ENCODE measurements at places on chromosomes 6 and 20. TPM values are rescaled to one million over a fixed set of nuclear protein-coding genes. Genes with fewer than 3 reads are reported as not detected.

DNA sequence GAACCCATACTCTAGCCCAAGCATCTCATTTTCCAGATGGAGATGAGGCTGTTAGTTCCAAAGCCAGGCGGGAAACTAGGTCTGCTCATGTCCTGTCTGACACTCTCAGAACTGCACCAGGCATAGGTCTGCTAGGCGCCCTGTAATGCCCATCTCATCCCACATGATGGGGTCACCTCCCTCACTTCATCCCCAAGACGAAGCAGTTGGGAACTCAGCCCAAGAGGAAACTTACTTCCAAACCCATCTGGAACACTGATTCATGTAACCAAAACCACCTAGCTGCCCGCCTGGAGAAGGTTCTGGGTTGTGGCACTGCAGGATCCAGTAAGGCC, 119.4 kb upstream of the PRND start:
- no peak overlapping the region for H3K27ac ChIP-seq
- peaks cover 6% of the 10 kb centered on the region for H3K27me3 ChIP-seq
- H3K4me3 ChIP-seq, result no peak overlapping the region
- DNase-seq, result no peak
- H3K36me3 ChIP-seq, result no peaks in the 10 kb centered on the region

DNA sequence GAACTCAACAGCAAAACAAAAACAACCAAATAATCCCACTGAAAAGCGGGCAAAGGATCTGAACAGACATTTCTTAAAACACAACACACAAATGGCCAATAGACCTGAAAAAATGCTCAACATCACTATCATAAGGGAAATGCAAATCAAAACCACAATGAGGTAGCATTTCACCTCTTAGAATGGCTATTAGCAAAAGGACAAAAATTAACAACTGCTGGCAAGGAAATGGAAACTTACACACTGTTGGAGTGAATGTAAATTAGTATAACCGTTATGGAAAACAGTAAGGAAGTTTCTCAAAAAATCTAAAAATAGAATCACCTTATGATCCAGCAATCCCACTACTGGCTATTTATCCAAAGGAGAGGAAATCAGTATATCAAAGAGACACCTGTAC, 20.9 kb downstream of the FAM8A1 start:
- no peaks in the 10 kb centered on the region for H3K4me1 ChIP-seq
- DNase-seq, result no peak
- peaks cover 66% of the 10 kb centered on the region for H3K36me3 ChIP-seq
- H3K27me3 ChIP-seq, result no peaks in the 10 kb centered on the region
- no peak overlapping the region for H3K27ac ChIP-seq

GRCh38 chr20:15318682-15319081, 981.3 kb upstream of the FLRT3 start:
- no peak overlapping the region for H3K27ac ChIP-seq
- H3K4me1 ChIP-seq, result no peaks in the 10 kb centered on the region
- H3K27me3 ChIP-seq, result no peaks in the 10 kb centered on the region
- H3K36me3 ChIP-seq, result no peaks in the 10 kb centered on the region

GRCh38 chr20:53609491-53610445, 16.1 kb upstream of the ZNF217 start:
- peaks cover 5% of the 10 kb centered on the region for H3K27me3 ChIP-seq
- no peaks in the 10 kb centered on the region for H3K36me3 ChIP-seq
- H3K27ac ChIP-seq, result peak overlapping the region; percentile 52
- peak overlapping the region; percentile 14 for H3K4me3 ChIP-seq
- H3K4me1 ChIP-seq, result peaks cover 20% of the 10 kb centered on the region

- H3K36me3 ChIP-seq, result peaks cover 46% of the 10 kb centered on the region
- H3K4me3 ChIP-seq, result no peak overlapping the region
- no peaks in the 10 kb centered on the region for H3K27me3 ChIP-seq
Measured at GRCh38 chr6:13281686-13282085, 46.7 kb downstream of the TBC1D7 start.

- H3K27me3 ChIP-seq, result no peaks in the 10 kb centered on the region
- no peaks in the 10 kb centered on the region for H3K36me3 ChIP-seq
- H3K4me1 ChIP-seq, result peaks cover 8% of the 10 kb centered on the region
- DNase-seq, result no peak
- no peak overlapping the region for H3K4me3 ChIP-seq
- H3K27ac ChIP-seq, result no peak overlapping the region
Measured at GRCh38 chr6:111791415-111791814, 81.8 kb downstream of the FYN start.

DNA sequence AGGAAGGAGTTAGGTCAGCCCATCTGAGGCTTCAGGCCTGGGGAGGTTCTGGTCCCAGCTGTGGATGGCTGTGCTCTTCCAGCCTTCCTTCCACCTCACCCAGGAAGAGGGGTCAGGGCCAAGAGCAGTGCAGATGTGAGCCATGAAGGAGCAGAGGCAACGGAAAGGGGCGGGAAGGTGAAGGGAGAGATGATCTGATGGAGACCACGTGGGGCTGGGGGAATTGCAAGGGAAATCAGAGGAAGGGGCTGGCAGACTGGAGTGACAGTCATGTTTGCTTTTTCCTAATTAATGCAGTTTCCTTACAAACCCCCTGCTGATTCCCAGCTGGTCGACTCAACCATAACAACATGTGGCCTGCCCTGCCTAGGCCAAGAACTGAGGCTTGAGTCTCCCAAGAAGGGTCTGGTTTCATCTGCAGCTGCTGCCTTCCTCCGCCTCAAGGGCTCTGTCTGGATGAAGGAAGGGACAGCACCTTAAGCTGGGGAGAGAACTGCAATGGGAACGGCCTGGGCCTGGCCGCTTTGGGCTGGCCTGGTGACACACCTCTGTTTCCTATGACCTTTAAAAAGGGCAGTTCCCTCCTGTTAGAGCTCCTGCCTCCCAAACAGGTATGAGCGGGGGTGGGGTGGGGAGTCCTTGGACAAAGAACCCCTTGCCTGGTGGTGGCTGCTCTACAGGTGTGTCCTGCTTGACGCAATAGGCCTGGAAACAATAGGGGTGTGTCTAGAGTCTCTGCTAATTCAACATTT, 7.8 kb upstream of the MRPS18A start:
- no peak overlapping the region for H3K27ac ChIP-seq
- no peaks in the 10 kb centered on the region for H3K27me3 ChIP-seq
- peaks cover 22% of the 10 kb centered on the region for H3K4me1 ChIP-seq
- no peak overlapping the region for H3K4me3 ChIP-seq

DNA sequence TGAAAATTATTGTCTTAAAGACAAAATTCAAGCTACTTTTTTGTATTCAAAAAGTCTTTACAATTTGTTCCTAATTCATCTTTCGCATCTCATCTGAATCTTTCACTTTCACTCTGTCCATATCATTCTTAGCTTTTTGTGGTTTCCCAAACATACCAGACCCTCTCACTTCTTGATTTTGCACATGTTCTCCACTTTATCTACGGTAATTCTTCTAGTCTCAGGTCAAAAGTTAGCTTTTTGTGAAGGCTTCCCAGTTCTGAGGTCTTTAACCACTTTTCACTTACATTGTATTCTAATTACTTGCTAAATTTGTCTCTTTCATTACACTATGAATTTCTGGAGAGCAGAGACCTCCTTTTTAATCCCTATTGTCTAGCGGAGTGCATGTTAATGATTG, 34.6 kb upstream of the EPHA7 start:
- no peak for DNase-seq
- no peaks in the 10 kb centered on the region for H3K27me3 ChIP-seq
- H3K4me3 ChIP-seq, result no peak overlapping the region
- H3K4me1 ChIP-seq, result no peaks in the 10 kb centered on the region
- H3K36me3 ChIP-seq, result no peaks in the 10 kb centered on the region

DNA sequence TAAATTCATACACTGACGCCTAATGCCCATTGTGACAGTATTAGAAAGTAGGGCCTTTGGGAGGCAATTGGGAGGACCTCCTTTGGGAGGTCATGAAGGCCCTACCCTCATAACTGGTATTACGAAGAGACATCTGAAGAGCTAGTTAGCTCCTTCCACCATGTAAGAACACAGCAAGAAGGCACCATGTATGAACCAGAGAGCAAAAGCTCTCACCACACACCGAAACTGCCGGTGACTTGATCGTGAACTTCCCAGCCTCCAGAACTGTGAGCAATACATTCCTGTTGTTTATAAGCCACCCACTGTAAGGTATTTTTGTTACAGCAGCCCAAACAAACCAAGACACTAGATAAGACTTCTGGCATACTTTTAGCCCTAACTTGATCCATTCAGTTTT, 41.8 kb downstream of the GCLC start:
- H3K36me3 ChIP-seq, result peaks cover 76% of the 10 kb centered on the region
- no peak for DNase-seq
- no peaks in the 10 kb centered on the region for H3K4me1 ChIP-seq
- H3K27me3 ChIP-seq, result no peaks in the 10 kb centered on the region

DNA sequence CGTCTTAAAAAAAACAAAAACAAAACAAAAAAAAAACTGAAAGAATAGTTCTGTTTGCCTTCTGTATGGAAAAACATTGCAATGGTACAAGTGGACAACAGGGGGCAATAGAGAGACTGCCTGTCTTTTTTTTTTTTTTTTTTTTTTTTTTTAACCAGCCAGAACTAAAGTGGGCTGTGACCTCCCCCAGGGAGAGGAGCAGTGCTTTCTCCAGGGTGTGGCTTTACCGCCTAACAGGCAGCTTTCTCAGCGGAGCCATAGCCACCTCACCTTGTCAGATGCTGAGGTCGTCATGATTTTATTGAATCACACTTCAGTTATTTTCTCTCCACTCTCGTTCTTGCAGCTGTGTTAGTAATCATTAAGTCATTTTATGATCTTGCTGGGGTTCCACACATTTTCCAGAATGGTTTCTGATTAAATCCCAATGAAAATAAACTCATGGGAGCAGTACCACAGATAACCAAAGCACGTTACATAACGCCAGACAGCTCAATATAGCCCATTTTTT, 78.4 kb downstream of the GMPR start:
- H3K27me3 ChIP-seq, result no peaks in the 10 kb centered on the region
- peaks cover 23% of the 10 kb centered on the region for H3K4me1 ChIP-seq
- H3K4me3 ChIP-seq, result no peak overlapping the region
- no peak for DNase-seq
- H3K36me3 ChIP-seq, result no peaks in the 10 kb centered on the region
- no peak overlapping the region for H3K27ac ChIP-seq

GRCh38 chr6:51398793-51399192, 580.1 kb downstream of the TFAP2B start:
- H3K36me3 ChIP-seq, result no peaks in the 10 kb centered on the region
- H3K27me3 ChIP-seq, result no peaks in the 10 kb centered on the region
- DNase-seq, result no peak
- H3K27ac ChIP-seq, result no peak overlapping the region

DNA sequence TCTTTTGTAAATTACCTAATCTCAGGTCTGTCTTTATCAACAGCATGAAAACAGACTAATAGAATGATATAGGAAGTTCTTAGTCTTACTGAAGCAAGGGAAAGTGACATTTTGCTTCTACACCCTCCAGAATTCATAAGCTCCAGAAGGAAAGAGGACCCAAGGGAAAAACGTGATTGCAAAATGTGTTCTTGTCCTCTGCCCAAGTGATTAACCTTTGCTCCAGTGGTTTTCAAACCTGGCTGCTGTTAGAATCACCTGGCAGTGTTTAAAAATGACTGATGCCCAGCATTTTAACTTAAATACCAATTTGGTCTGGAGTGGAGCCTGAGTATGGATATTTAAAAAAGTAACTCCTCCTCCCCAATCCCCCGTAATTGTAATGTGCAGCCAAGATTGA, 191.4 kb downstream of the SLC16A10 start:
- H3K27ac ChIP-seq, result no peak overlapping the region
- peaks cover 36% of the 10 kb centered on the region for H3K36me3 ChIP-seq
- DNase-seq, result no peak
- no peaks in the 10 kb centered on the region for H3K4me1 ChIP-seq
- H3K27me3 ChIP-seq, result no peaks in the 10 kb centered on the region
- H3K4me3 ChIP-seq, result no peak overlapping the region

DNA sequence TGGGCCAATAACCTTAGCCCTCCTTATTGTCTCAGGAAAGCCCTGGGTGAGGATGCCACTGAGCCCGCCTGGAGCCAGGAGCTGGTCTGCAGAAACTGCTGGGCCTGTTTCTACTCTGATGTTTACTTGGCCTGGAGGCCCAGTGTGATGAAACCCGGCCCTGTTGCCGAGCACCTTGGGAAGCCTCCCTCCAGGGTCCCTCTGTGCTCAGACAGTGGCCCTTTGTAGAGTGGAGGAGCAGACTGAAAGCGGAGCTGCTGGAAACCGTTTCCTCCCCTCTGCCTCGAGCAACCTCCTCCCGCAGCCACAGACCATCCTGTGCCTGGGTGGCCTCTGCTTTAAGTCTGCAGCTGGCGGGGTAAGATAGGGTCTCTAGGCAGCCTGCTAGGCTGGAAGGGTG, 84.1 kb upstream of the EPB41L1 start:
- H3K36me3 ChIP-seq, result no peaks in the 10 kb centered on the region
- H3K27me3 ChIP-seq, result no peaks in the 10 kb centered on the region
- no peak overlapping the region for H3K27ac ChIP-seq
- peaks cover 9% of the 10 kb centered on the region for H3K4me1 ChIP-seq
- H3K4me3 ChIP-seq, result no peak overlapping the region

- peaks cover 9% of the 10 kb centered on the region for H3K4me1 ChIP-seq
- no peaks in the 10 kb centered on the region for H3K36me3 ChIP-seq
- H3K27ac ChIP-seq, result no peak overlapping the region
- H3K27me3 ChIP-seq, result no peaks in the 10 kb centered on the region
Measured at GRCh38 chr20:4728120-4728760, 6.5 kb downstream of the PRND start.

DNA sequence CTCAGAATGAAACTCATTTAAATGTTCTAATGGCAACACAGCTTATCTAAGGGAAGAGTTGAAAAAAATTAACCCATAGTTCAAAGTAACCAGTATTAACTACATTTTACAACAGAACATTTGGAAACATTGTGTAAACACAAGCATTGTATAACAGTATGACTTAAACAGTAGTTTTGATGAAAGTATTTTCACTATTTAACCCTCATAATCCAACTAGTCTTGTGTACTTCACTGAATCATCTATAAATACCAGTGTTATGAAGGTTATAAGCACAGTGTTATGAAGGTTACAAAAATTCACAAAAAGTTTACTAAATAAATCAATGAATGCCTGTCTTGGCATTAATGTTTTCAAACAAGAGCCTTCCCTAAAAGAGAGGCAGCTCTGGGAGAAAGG, 66.5 kb downstream of the REV3L start:
- H3K27me3 ChIP-seq, result no peaks in the 10 kb centered on the region
- DNase-seq, result no peak
- no peak overlapping the region for H3K27ac ChIP-seq
- H3K36me3 ChIP-seq, result peaks cover 21% of the 10 kb centered on the region
- peaks cover 17% of the 10 kb centered on the region for H3K4me1 ChIP-seq

- H3K36me3 ChIP-seq, result peaks cover 32% of the 10 kb centered on the region
- H3K4me1 ChIP-seq, result no peaks in the 10 kb centered on the region
- H3K27me3 ChIP-seq, result no peaks in the 10 kb centered on the region
- H3K27ac ChIP-seq, result no peak overlapping the region
Measured at GRCh38 chr20:62297449-62298227, 5.2 kb upstream of the ADRM1 start.

DNA sequence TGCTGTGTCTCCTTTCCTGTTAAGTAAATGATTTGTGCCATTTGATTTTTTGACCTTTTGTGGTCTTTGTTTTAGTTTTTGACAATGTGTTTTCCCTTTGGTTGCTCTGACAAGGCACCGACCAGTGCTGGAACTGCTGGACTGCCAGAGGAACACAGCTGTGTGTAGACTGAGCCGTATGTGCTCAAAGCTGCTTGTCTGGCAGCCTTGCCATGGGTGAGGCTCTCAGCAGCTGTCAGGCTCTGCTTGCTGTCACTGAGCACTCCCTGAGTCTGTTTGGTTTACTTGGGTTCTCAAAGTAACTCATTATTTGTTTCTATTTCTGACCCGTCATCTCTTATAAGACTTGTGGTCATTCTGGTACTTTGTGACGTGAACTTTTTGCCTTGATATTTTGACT, 15.1 kb upstream of the SNRPB start:
- peaks cover 55% of the 10 kb centered on the region for H3K36me3 ChIP-seq
- no peaks in the 10 kb centered on the region for H3K4me1 ChIP-seq
- H3K4me3 ChIP-seq, result no peak overlapping the region

RAB5IF gene
- total RNA-seq, result 91.1 TPM

ANKRD66 gene
- not detected for total RNA-seq

TFAP2D gene
- not detected for total RNA-seq

MDFI gene
- total RNA-seq, result 11.0 TPM

IL17A gene
- total RNA-seq, result not detected

EDN1 gene
- total RNA-seq, result 18.8 TPM

CD40 gene
- 36.8 TPM for total RNA-seq

All from upper lobe of right lung (tissue), 1 donor.